ENCODE measurements at places on chromosomes 1 and 21. TPM values are rescaled to one million over a fixed set of nuclear protein-coding genes. Genes with fewer than 3 reads are reported as not detected.

GJB3 gene
- not detected for polyA plus RNA-seq

RPTN gene
- not detected for polyA plus RNA-seq

- H3K27me3 ChIP-seq = no peaks in the 10 kb centered on the region
- H3K27ac ChIP-seq = no peak overlapping the region
- H3K4me1 ChIP-seq = peaks cover 58% of the 10 kb centered on the region
- H3K4me3 ChIP-seq = peak overlapping the region; percentile 15
- H3K36me3 ChIP-seq = no peaks in the 10 kb centered on the region
Observed at GRCh38 chr21:14678973-14679574, 133.0 kb upstream of the SAMSN1 start.

- no peaks in the 10 kb centered on the region for H3K36me3 ChIP-seq
Observed at GRCh38 chr1:162327788-162328165, 48.9 kb downstream of the SPATA46 start.

UBE2U gene
- polyA plus RNA-seq = not detected

GRCh38 chr1:162973381-162973795 lies 95.8 kb upstream of the RGS4 start:
- H3K27me3 ChIP-seq = peaks cover 9% of the 10 kb centered on the region
- H3K27ac ChIP-seq = no peak overlapping the region
- no peaks in the 10 kb centered on the region for H3K4me1 ChIP-seq

GRCh38 chr1:15623435-15623834 lies 6.2 kb downstream of the DDI2 start:
- peaks cover 63% of the 10 kb centered on the region for H3K4me1 ChIP-seq
- H3K27ac ChIP-seq = no peak overlapping the region
- no peaks in the 10 kb centered on the region for H3K27me3 ChIP-seq
- no peak overlapping the region for H3K4me3 ChIP-seq
- DNase-seq = no peak

DNA sequence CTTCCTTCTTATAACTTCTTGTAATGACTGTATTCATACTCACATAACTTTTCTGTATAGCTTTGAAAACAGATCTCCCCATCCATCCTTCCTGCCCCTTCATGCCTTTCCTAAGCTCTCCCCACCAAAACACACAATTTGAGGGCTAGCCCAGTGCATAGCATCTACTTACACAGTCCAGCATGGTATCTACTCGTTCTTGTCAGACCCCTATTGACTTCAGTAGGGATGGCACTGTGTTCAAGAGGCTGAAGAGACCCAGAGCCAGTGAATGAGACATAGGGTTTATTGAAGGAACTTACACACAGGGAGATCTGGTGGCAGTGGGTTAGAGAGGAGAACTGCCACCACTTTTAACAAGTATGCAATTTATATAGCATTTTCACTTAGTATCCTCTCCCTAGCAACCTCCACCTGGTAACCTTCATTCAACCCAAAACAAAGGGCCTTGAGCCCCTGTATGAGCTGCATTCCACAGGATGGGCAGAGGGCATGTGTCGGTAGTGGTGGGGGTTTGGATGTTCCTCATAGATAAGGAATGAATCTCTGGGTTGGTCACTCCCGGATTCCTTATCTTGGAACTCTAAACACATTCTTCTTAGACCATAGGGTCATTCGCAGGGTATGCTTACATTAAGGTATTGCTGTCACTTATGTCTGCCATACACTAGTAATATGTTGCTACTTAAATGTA lies 64.9 kb upstream of the GNG12 start:
- H3K36me3 ChIP-seq = no peaks in the 10 kb centered on the region
- no peaks in the 10 kb centered on the region for H3K4me1 ChIP-seq
- no peak overlapping the region for H3K4me3 ChIP-seq
- DNase-seq = no peak
- no peaks in the 10 kb centered on the region for H3K27me3 ChIP-seq

DNA sequence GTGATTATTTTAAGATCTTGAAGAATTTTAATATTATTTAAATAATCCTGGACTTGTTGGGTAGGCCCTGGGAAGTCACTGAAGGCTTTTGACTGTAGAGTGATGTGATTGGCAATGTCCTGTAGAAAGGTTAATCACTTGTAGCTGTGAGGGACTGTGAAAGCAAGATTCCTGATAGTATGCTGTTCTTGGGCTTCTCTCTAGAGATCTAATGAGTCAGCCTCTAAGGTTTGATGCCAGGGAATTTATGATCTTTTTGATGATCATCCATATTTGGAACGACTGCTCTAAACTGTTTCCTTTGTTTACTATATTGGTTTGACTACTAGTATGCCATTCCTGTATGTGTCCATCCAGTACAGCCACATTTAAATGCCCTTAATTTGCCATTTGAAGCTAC lies 56.5 kb downstream of the CAMSAP2 start:
- H3K27ac ChIP-seq = no peak overlapping the region
- no peaks in the 10 kb centered on the region for H3K4me1 ChIP-seq
- H3K27me3 ChIP-seq = no peaks in the 10 kb centered on the region

DNA sequence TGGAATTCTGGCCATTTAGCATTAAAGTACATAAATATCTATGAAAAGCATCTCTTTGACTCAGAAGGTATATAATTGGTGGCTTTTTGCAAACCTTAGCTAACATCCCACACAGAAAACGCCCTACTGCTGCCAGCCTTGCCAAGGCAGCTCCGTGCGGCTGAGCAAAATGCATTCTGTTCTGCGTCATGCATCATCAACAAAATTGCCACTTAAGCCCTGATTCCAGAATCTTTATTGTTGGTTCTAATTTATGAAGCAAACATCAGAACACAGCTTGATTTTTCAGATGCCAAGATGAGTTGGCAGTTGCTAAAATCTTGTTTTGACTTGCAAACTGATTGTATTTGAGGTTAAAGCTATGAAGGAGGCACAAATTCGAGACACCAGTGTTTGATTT lies 314.9 kb upstream of the DEPDC1 start:
- no peaks in the 10 kb centered on the region for H3K36me3 ChIP-seq
- no peaks in the 10 kb centered on the region for H3K27me3 ChIP-seq
- H3K27ac ChIP-seq = no peak overlapping the region
- DNase-seq = no peak

GRCh38 chr21:42094811-42095210 lies 23.7 kb downstream of the UMODL1 start:
- no peak overlapping the region for H3K4me3 ChIP-seq
- H3K4me1 ChIP-seq = no peaks in the 10 kb centered on the region
- peaks cover 14% of the 10 kb centered on the region for H3K27me3 ChIP-seq
- no peak for DNase-seq
- no peak overlapping the region for H3K27ac ChIP-seq
- H3K36me3 ChIP-seq = no peaks in the 10 kb centered on the region

Measured in naive B cell (primary cell).